ENCODE measurements at places on chromosomes 12 and 14. TPM values are rescaled to one million over a fixed set of nuclear protein-coding genes. Genes with fewer than 3 reads are reported as not detected.

DNA sequence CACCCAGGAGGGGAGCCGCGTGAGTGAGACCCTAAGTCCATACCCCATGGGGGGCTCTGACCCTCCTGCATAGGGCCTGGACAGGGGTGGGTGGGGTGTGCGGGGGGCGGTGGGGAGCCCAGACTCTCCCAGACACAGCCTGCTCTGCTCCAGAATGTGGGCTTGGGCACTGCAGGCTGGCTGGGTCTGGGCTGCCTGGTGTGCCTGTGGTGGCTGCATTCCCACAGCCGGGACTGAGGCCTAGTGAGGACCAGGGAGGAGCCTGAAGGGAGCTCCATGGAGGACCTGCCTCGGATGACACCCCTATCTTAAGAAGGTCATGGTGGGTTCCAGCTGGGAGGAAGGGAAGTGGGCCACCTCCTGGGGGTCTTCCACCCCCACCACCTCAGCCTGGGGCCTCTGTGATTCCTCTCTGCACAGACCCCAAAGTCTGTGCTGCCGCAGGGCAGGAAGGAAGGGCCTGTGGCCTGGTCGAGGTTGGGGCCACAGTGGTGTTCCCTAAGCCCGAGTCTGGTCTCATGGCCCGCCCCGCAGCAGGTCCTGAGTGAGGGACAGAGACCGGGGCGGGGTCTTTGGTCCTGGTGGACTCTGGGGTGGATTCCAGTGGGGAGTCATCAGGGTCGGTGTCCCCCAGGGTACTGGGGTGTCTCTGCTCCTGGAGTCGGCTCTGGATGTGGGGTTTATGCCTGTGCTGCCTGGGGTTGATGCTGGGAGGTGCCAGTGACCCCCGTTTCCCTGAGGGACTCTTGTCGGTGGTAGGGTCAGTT lies 392.3 kb downstream of the TMEM121 start:
- no peaks in the 10 kb centered on the region for H3K27me3 ChIP-seq
- no peaks in the 10 kb centered on the region for H3K4me1 ChIP-seq
- no peak overlapping the region for H3K4me3 ChIP-seq
- H3K36me3 ChIP-seq: no peaks in the 10 kb centered on the region
- DNase-seq: no peak

DNA sequence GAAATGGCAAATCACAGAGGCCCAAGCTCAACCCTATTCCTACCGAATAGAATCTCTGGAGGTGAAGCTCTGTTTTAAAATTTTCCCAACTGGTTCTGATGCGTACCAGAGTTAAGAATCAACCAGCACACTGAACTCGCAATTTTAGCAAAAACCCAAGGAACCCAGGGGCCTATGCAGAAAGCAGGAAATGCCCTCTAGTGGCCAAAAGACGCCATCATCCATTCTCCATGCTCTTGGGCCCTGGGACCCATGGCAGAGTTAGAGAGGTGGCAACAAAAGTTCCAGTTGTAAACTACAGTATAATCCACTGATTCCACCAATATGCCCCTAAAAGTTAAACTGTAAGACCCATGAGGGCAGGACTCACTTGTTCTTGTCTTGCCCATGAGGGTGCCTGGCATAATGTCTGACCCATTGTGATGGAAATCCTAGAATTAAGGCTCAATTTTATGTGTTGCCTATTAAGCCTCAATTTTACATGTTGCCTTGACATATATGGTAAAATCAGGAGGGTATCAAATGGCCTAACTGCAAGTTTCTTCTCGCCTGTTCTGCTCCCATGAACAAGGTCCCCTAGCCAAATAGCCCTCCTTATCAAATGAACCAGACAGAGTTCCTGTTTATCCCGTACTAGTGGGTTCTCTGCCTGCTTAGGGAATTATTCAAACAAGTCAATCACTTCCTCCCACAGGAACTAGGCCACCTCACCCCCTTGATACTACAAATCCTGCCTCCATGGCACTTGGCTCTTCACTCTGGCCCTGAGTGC lies 137.5 kb upstream of the CPM start:
- no peak overlapping the region for H3K4me3 ChIP-seq
- no peaks in the 10 kb centered on the region for H3K36me3 ChIP-seq
- peaks cover 10% of the 10 kb centered on the region for H3K27me3 ChIP-seq
- H3K27ac ChIP-seq: no peak overlapping the region
- peaks cover 6% of the 10 kb centered on the region for H3K4me1 ChIP-seq

- peaks cover 57% of the 10 kb centered on the region for H3K27me3 ChIP-seq
- no peak overlapping the region for H3K4me3 ChIP-seq
- no peak overlapping the region for H3K27ac ChIP-seq
- DNase-seq: no peak
These were observed 15.9 kb downstream of the COL2A1 start for GRCh38 chr12:47988073-47989022.

DNA sequence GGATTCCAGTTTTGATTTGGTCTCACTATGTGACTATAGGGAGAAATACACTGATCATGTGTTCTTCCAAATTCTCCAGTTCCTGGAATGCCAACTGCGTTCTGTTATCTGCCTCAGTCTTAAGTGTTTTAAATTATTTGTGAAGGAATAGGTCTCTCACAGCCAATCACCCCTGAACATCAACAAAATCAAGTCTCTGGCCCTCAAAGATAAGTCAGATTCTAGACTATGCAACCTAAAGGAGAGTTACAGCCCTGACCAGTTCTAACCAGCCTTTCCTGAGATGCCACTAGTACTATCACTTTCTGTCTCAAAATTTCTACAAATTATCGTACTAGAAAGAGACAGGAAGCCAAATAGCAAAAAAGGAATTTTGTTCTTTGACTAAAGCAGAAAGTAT lies 22.3 kb downstream of the ZFC3H1 start:
- H3K4me1 ChIP-seq: peaks cover 33% of the 10 kb centered on the region
- H3K27me3 ChIP-seq: no peaks in the 10 kb centered on the region
- no peak for DNase-seq
- peaks cover 67% of the 10 kb centered on the region for H3K36me3 ChIP-seq
- H3K27ac ChIP-seq: no peak overlapping the region

DNA sequence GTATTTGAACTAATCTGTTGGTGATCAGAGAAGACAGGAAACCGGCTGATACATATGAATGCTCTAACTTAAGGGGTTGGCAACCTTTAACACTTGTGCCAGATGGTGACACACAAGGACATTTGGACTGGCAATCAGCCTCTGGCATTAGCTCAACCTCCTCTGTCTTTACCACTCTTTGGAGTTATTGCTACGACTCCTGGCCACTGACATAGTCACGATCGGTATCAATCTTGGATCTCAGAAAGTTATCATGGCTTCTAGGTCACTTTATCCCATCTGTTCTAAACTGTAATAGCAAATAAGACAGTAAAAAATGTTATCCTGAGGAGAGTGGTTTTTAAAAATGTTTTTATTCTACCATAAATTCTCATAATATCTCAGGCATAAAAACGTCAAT lies 575.2 kb upstream of the MDGA2 start:
- H3K36me3 ChIP-seq: no peaks in the 10 kb centered on the region
- H3K4me3 ChIP-seq: no peak overlapping the region
- H3K27me3 ChIP-seq: no peaks in the 10 kb centered on the region
- H3K27ac ChIP-seq: no peak overlapping the region

GRCh38 chr14:64201921-64202545 lies 92.1 kb downstream of the ESR2 start:
- H3K27me3 ChIP-seq: no peaks in the 10 kb centered on the region
- H3K27ac ChIP-seq: no peak overlapping the region
- H3K4me1 ChIP-seq: peaks cover 5% of the 10 kb centered on the region
- no peak overlapping the region for H3K4me3 ChIP-seq

- peaks cover under 1% of the 10 kb centered on the region for H3K4me1 ChIP-seq
- H3K4me3 ChIP-seq: no peak overlapping the region
- no peak overlapping the region for H3K27ac ChIP-seq
These were observed 112.6 kb upstream of the FZD10 start for GRCh38 chr12:130049666-130050065.

- H3K27ac ChIP-seq: no peak overlapping the region
- no peaks in the 10 kb centered on the region for H3K4me1 ChIP-seq
- H3K36me3 ChIP-seq: no peaks in the 10 kb centered on the region
- H3K27me3 ChIP-seq: no peaks in the 10 kb centered on the region
- no peak overlapping the region for H3K4me3 ChIP-seq
These were observed 21.7 kb downstream of the CPNE8 start for GRCh38 chr12:38883629-38884134.

DNA sequence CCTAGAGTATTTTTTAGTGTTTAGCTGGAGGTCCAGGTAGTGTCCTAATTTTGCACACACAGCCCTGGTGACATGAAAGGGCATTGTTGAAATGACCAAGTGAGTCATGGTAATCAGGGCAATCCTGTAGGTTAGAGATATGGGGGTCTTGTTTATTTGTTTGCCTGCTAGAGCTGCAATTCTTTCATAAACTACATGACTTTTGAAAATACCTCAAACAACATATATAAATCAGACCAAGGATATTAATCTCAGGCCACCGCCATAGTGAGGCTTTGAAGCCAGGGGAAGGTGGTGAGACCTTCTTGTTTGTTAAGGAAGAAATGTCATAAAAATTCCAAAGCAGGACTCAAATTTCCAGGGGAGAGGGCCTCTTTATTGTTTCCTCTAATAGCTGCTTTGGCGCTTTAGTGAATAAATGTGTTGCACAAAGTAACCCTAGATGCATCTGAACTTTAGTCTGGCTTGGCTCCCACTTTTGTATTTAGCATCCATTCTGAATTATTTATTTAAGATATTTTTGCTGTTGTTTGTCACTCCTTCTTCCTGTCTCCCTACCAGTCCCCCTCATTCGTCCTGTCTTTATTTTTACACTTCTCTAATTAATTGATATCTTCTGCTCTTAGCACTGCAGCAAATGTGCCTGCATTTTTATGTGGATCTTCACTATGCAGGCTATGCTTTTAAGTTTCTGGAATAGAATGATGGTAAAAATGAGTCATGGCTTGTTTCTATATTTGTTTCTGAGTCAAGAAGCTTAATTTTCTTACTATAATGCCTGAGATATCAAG lies 430.3 kb downstream of the RAD51B start:
- DNase-seq: no peak
- H3K4me1 ChIP-seq: peaks cover 15% of the 10 kb centered on the region
- H3K36me3 ChIP-seq: no peaks in the 10 kb centered on the region
- H3K4me3 ChIP-seq: no peak overlapping the region
- no peak overlapping the region for H3K27ac ChIP-seq

DNA sequence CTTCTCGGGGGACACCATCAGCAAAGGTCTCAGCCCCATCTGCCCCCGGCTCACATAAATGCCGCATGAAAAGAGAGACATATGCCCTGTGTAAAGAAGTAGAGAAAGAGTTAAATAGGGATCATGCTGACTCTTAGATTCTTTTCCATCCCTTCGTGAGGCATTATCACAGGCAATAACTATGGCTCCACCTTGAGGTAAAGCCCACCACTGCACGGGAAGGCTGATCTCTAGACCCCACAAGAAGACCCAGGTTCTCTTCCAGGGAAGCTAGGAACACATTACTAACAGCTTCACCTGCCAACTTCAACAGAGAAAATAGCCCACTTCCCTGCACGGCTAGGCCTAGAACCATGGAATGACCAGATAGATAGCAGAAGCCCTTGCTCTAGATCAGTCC lies 14.1 kb upstream of the NOP2 start:
- DNase-seq: no peak
- H3K4me3 ChIP-seq: no peak overlapping the region
- peaks cover 73% of the 10 kb centered on the region for H3K36me3 ChIP-seq
- no peak overlapping the region for H3K27ac ChIP-seq
- H3K4me1 ChIP-seq: peaks cover 4% of the 10 kb centered on the region

DNA sequence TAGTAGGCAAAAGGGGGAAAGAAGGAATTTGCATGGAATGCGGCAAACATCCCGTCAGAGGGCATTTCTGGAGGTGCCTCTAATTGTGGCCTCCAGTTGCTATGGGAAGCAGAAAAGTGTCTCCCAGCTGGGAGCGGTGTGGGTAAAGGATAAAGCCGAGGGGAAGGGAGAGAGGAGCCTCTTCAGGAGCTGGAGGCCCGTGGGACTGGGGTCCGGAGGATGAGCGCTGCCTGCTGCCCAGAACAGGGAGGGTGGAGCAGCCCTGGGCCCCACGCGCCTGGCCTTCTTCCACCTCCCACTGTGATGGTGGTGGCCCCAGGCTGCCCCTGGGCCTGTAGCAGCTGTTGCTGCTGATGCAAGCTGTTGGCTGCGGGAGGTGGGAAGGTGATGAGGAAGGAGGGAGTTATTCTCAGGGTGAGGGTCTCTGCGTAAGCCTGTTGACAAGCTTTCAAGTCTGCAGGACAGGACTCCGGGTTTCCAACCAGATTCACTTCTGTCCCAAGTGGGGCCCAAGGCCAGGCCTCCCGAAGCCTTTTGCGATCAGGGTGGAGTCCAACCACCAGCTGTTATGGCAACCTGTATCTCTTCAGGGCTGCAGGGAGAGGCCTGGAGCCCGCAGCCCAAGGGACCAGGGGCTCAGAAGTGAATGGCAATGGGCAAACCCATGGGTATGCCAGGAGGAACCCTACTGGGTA lies 19.1 kb upstream of the PGF start:
- H3K27me3 ChIP-seq: no peaks in the 10 kb centered on the region
- H3K36me3 ChIP-seq: no peaks in the 10 kb centered on the region
- no peak overlapping the region for H3K4me3 ChIP-seq
- DNase-seq: no peak

DNA sequence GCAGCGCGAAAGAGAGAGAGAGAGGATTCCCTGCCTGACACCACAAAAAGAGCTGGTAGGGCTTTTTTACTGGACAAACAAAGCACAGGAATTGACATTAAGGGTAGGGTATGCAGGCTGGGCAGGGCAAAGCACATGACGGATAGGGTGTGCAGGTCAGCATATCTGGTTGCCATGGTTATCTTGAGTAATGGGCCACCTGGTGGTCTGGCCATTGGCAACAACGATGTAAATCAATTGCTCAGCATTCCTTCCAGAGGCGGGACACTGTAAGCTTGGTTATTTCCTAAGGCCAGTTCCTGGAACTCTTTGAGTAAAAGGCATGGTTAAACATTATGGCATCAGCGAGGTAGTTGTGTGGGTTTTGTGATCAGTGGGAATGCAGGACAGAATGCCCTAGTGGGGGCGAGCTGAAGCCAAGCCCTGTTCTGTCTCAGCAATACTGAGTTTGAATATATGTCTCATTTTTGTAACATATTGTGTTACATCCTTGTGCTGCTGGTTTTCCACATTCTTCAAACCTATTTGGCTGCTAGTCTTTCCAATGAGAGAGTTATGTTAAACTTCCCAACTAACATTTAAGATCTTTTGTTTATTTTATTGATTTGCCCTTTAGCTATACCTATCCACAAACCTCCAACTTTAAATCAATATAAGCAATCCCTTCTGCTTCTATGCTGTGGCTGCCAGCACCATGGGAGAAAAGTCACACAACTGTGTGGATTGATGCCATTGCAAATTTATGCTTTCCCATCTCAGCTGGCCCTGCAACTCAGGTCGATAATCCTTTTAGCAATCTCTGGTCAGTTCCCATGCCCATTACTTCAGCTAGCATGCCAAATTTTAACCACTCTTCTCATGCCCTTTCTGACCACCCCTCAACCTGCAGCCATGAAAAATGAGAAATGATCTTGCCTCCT lies 396.7 kb upstream of the PDE3A start:
- no peak overlapping the region for H3K4me3 ChIP-seq
- no peaks in the 10 kb centered on the region for H3K4me1 ChIP-seq
- H3K27ac ChIP-seq: no peak overlapping the region

KIF5A gene
- 0.93 TPM for total RNA-seq

CEP170B gene
- total RNA-seq: 3.0 TPM

HOXC11 gene
- not detected for total RNA-seq

OASL gene
- total RNA-seq: 104 TPM

DNAI7 gene
- total RNA-seq: not detected

ASIC1 gene
- 0.91 TPM for total RNA-seq
